ENCODE measurements at places on chromosomes 7 and 10.

- DNase-seq, result no peak
Measured at GRCh38 chr10:71972746-71973695, 8.8 kb downstream of the CHST3 start.

DNA sequence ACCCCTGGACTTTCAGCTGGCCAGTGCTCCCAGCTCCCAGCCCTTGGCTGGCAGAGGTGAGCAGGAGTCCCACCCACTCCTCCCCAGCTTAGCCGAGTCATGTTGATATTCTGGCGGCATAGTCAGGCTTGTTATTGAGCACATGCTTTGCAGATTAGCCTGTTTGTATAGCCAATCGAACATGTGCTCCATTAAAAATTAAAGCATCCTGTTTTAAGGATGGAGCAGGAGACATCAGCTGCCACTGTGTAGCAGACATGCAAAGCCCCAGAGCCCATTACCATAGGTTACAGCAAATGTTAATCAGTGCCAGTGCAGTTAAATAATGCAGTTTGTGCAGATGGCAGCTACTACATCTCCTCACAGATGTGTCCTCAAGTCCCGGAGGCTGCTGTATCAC is 574.6 kb upstream of the GALNT17 start:
- DNase-seq, result no peak

DNA sequence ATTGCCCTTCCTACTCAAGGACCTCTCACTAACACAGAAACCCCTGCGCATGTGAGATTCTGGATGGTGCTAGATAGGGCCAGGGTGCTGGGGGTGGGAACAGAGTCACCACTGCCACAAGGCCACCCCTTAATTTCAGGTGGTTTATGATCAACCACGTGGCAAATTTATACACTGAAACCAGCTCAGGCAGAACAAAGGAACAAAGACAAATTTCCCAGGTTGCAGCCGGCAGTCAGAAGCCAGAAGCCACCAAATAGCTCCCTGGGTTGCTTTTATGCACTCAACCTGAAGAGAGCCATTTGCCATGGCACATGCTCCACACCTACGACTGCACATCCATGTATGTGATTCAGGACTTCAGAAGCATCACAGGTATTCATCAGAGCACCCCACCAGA is 2.5 kb downstream of the VOPP1 start:
- no peak for DNase-seq

GRCh38 chr10:31058795-31059703 is 27.4 kb upstream of the ZNF438 start:
- no peak for DNase-seq

DNA sequence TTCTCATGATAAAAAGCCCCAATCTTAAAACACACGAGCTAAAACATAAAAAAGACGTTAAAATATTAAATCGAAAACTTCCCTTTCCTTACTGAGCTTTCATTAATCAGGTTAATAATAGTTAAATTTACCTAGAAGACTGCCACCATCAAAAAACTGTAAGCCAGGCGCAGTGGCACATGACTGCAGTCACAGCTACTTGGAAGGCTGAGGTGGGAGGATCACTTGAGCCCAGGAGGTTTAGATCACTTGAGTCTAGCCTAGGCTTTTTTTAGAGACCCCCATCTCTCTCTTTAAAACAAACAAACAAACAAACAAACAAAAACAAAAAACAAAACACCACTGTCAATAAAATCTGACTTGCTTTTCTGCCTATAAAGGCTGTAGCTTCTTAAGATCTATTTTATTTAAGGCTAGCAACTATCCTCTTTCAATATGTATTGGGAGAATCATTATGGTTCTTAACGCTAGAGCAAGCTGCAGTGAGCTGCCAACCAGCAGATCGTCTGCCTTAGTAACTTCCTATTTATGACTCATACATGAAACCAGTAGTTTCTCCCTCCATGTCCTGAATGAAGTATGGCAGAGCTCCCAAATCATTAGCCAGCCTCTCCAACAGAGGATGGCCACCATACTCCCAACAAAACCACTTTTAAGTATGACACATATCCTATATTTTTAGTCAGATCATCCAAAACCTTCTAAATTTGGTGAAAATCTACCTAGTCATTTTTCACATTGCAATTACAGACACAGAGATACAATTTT is 163.7 kb downstream of the SRPK2 start:
- DNase-seq, result no peak

DNA sequence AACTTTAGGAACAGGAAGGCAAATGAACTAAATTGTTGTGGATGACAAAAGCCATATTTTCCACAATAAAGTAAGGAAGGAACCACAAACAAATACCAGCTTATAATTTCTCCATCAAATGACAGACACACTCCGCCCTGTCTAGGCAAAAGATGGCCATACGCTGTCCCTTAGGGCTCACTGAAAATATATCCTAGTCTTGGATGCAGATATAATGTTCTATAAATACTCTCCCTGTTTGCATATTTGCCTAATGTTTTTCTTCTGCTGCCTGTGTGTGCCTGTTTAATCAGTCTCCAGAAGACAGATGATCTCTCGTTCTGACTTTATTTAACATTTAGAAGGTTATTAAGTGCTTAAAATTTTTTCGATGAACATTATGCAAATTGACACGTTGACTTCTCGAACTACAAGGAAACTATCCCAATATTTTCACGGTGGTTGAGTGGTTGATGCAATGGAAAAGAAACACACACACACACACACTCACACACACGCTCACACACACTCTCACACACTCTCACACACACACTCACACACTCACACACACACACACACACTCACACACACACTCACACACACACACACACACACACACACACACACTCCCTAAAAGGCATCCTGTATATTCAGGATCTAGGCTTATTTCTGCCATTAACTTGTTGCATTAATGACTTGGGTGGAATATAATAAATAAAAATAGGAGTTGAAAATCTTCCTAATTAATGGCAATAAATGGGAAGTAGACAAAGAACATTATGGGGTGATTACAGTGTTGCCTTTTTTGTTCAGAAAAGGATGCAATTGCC is 297.1 kb downstream of the PRPF18 start:
- DNase-seq, result no peak

GRCh38 chr10:86553639-86554038 is 32.0 kb upstream of the WAPL start:
- no peak for DNase-seq

DNA sequence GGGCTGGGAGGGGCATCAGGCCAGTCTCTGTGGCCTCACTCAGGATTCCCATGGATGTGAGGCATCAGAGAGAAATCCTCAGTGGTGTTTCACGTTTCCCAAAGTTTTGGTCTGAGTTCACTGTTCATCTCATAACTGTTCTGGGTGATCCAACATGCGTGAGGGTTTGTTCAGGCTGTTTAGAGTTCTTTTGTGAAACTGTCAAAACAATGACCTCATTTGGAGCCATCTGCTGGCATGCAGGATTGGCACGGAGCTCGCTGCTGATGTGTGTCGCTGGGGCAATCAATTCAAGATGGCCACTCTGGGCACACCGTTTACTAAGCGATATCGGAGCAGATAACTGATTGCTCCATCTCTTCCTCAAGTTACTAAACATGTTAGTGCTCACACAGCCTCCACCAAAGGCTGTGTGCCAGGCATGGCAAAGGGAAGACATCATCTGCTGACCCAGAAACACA is 365.6 kb downstream of the WDR11 start:
- DNase-seq, result no peak

DNA sequence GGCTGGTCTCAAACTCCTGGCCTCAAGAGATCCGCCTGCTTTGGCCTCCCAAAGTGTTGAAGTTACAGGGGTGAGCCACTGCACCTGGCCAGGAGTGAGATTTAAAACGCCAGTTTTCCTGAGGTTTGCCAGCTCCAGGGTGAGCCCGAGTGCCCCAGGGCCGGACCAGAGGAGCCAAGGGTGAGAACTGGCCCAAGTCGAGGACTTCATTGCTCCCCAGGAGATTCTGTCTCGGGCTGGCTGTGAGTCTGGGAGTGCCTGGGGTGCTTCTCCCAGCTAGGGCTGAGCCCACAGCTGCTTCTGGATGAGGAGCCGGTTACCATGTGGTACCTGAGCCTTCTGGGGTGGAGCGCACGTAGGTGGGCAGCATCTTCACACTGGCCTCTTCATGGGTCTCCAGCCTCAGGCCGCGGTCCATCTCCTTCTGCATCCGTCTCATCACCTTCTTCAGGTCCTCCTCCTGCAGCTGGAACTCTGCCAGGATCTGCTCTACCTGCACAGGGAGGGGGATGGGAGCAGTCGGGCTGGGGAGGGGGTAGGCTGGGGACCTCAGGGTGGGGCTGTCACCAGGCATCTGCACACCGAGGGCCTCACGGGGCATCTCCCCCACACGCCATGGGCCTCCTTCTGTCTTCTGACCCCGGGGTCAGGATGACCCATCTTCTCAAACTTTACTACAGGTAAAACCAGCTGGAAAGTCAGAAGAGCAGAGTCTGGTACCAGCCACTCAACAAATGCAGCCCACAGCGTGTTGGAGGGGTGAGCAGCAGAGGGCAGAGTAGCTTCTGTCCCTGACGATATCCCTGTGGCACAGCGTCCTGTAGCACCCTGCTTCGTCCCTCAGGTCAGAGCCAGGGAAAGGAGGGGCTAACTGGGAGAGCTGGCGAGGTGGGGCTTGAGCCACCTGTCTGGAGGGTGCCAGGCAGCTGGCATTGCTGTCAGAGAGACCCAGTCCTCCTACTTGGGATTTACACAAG is 12.1 kb upstream of the MYL7 start:
- no peak for DNase-seq

DNA sequence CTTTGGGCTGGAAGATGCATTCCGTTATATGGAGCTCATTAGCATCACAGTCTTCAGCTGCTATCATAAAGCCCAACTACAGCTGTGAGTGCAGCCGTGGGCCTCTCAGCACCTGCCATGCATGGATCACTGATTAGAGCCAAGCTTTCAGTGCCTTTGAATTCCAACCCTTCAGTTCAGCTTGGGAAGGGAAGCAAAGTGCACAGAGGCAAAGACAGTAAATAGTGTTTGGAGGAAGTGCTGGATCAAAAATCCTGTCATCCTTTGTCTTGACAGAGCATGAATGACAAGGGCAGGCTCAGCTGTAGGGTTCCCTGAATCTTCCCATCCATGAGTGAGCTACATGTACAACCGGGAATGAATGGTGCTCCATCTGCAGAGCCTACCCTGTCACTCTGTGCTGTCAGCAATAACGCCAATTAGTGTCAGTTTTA is 153.7 kb downstream of the DNAJB9 start:
- no peak for DNase-seq

- no peak for DNase-seq
Measured at GRCh38 chr10:73836427-73836980, 25.1 kb upstream of the NDST2 start.

DNA sequence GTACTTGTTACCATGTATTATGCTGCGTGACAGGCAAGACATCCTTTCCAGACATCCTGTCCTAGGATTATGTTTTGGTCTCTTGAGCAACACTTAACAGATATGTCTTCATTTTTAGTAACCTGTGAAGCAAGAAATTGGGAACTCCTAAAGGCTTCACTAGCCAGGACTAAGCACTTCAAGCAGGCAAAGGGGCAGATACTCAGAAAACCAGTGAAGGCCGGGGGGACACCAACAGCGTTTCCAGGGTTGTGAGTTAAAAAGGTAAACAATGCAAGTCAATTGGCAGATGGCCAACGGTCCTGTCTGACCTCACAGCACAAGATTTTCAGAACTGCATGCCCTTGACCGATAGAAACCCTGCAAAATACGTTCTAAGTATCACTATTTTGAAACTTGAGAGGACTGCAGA is 77.6 kb upstream of the SFMBT2 start:
- no peak for DNase-seq

DNA sequence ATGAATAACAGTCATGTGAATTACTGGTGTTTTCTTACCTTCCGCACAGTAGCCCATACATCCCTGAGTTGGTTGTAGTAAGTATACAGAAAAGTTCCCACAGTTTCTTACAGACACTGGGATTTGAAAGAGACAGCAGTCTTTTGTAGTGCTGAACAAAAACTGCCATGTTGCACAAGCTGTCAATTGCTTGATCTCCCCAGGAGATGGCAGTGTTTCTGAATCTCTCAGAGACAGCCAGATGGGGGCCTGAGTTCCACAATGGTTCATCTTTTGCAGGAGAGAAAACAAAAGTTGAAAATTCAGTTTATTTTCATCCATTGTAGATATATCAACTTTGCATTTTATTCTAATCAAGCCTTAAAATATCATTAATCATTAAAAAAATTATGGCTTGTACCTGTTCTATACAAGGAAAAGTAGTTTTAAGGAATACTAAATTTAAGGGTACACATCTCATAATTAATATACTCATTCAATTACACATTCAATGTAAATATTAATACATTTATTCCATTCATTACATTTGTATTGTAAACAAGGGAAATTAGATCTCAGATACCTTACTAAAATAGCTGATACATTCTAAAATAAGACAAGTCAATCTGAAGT is 14.5 kb downstream of the VWDE start:
- DNase-seq, result no peak

DNA sequence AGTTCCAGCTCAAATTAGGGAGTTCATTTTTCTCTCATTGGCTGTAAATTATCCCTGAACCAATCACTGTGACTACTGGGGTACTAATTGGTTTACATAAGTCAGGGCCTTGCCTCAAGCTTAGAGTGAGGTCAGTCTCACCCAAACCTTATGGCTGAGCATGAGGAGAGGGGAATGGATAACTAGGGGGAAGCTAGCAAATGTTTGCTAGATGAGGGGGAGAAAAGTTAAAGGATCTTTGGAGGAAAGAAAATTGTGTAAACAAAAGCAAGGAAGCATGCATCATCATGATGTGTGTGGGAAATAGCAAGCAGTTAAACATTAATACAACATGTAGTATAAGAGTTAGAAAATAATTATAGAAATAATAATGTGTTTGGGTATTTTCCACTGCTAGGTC is 121.9 kb downstream of the BBS9 start:
- DNase-seq, result no peak

GRCh38 chr10:74842301-74842954 is 16.0 kb downstream of the KAT6B start:
- DNase-seq, result no peak

GRCh38 chr10:14397066-14397465 is 66.3 kb upstream of the FRMD4A start:
- no peak for DNase-seq

GRCh38 chr10:68536973-68537372 is 9.7 kb upstream of the SLC25A16 start:
- DNase-seq, result no peak

- no peak for DNase-seq
Measured at GRCh38 chr10:58568428-58568935, 55.8 kb downstream of the BICC1 start.

DNA sequence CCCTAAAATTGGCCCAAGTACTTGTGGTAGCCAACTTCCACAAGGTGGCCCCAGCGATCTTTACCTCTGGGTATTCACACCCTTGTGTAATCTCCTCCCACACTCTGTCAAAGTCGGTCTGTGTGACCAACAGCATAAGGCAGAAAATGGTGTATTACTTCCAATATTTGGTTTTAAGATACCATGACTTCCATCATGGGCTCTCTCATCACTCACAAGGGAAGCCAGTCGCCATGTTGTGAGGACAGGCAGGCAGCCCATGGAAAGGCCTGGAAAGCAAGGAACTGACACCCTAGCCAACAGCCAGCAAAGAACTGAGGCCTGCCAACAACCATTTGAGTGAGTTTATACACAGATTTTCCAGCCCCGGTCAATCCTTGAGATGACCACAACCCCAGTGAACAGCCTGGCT is 91.0 kb upstream of the KMT2E start:
- no peak for DNase-seq

- DNase-seq, result peak; percentile 26
Measured at GRCh38 chr10:10872035-10872673, 145.5 kb upstream of the CELF2 start.

GRCh38 chr7:114842551-114843065 is 79.3 kb upstream of the MDFIC start:
- no peak for DNase-seq
